Urinary bladder (tissue), 4 donors: ENCODE measurements at places on chromosomes 6 and 20. TPM values are rescaled to one million over a fixed set of nuclear protein-coding genes. Genes with fewer than 3 reads are reported as not detected.
A peak's percentile ranks its signal among the peaks of the same experiment; 100 is the strongest.

- DNase-seq: no peak
These were observed 134.3 kb downstream of the MAN1A1 start for GRCh38 chr6:119215309-119215708.

DNA sequence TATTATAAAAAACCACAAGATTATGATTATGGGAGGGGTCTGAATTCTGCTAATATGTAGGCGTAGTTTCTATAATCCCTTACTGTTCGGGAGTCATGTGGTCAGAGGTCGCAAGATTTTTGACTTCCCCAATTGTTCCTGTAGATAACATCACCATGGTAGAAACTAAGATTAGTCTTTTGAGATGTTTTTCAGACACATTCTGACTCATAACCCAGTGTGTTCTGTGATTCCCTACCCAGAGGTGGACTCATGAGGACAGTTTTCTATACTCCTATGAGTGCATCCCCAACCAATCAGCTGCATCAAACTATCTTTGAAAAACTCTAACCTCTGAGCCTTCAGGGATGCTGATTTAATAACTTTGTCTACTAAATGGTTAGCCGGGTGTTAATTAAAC lies 175.5 kb downstream of the RFPL4B start:
- DNase-seq: no peak

- DNase-seq: no peak
These were observed 116.0 kb downstream of the CDC5L start for GRCh38 chr6:44503471-44503870.

- DNase-seq: peak; percentile 72
These were observed 79.1 kb downstream of the ELOVL4 start for GRCh38 chr6:79868098-79868722.

DNA sequence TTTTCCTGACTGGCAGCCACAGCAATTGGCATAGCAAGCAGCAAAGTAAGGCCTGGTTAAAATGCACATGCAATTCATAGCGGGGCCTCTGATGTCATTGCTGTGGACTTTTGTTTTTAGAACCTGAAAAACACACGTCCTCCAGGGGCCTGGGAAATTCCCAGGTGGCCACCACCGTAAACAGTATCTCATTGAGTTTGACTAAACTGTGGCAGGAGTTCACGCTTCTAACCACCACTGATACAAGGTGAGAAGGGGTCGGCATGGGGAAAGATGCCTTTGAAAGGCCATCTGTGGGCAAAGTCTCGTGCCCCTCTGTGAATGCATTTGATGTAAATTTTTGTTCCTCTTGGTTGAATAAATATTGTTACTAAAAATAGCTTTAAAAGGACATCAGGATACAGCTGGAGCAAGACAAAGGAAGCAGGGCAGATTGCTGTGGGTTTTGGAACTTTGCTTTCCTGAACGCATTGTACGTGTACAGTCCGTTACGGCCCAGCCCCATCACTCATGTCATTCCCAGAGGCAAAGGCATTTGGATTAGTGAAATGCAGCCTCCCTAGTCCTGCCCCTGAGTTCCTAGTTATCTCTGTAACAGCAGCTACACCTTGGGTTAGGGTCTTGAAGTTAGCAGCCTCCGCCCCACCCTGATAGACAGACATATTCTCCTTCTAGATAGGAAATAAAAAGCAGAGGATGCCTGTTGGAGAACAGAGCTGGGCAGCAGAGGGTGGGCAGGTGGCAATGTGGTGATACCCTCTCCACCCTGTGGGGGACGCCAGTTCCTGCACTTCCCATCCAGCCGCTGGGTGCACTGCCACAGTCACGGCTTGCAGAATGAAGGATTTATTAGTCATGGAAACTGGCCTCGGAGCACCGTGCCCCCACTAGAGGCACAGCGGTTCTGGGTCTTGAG lies 80.3 kb downstream of the ZDHHC14 start:
- DNase-seq: no peak

- DNase-seq: no peak
These were observed 86.7 kb downstream of the GMDS start for GRCh38 chr6:2158596-2159271.

DNA sequence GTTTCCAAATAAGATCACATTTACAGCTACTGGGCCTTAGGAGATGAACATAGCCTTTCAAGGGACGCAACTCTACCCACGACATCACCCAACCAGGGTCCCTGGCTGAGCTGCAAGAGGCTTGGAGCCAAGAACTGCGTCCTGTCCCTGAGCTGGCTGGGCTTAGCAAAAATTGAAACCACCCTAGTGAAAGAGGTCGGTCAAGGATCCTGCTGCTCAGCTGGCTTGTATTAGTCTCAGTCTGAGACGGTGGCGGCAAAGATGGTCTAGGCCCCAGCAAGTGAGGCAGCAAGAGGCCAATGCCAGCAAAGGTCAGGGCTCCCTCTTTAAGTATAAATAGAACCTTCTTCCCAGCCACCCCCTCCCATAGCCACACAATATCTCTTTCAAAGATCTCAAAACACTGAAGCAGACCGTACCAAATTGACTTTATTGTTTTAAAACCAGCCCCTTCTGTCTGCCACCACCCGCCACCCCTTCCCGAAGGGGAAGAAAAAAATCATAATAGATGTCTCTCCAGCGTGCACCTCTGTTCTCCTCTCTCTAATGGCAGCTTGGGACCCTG lies 140.5 kb downstream of the EYA2 start:
- DNase-seq: no peak

GRCh38 chr20:36154700-36155628 lies at the start of gene EPB41L1:
EPB41L1 (plus strand) TSS chr20:36154740; CDS start chr20:36173778, 19,038 bp downstream.
- no peak for DNase-seq

GRCh38 chr6:26045065-26045927 lies 41.9 kb upstream of the HFE start:
- peak; percentile 97 for DNase-seq

DNA sequence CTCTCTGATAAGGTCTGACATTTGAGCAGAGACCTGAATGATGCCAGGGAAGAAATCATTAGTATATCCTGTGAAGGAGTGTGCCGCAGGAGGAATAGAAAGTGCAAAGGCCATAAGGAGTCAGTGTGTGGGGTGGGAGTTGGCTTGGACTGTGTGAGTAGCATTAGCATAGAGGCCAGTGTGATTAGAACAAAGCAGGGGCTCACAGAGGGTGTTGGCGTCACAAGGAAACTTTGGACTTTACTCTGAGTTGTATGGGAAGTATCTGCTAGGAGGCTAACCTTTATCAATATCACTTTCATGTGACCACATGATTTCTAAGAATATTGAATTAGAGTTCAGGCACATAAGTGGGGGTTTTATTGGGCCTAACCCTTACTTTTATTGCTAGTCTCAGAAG lies 12.1 kb downstream of the TMEM200A start:
- no peak for DNase-seq

- DNase-seq: peak; percentile 33
These were observed 6.0 kb upstream of the TRIM26 start for GRCh38 chr6:30219244-30219643.

GRCh38 chr6:87421576-87421975 lies 13.8 kb downstream of the CFAP206 start:
- peak; percentile 48 for DNase-seq

DNA sequence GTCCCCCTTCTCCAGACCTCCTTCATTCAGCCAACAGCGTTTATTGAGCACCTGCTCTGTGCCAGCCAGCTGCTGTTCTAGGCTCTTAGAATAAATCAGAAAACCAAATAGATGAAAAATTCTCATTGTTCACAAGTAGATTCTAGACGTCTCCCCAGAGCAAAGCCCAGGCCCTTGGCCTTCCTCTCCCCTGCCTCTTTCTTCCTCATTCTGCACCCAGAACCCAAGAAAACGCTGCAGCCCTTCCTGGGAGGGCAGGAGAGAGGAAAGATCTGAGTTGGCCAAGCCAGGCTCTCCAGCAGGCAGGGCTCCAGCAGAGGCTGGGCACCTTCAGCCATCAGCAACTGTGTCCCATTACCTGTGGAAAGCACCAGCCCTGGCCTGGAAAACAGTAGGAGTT lies 12.0 kb upstream of the BPI start:
- no peak for DNase-seq

DNA sequence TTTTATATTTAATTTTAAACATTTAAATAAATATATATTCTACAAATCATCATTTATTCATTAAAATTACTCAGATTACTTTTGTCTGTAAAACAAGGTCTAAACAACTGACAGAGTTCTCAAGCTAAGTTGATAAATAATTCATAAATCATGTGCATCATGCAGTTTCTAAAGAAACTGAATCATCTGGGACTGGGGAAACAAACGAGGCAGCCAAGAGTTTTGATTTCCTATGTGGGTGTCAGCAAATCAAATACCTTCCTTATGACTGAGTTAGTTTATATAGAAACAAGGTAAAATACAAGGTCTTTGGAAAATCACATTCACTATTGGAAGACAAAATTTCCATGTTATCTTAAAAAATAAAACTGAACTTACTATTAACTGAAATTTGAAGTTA lies 149.9 kb upstream of the BEND6 start:
- no peak for DNase-seq

GRCh38 chr6:3259491-3259958 lies 778 bp downstream of the PSMG4 start:
- no peak for DNase-seq

DNA sequence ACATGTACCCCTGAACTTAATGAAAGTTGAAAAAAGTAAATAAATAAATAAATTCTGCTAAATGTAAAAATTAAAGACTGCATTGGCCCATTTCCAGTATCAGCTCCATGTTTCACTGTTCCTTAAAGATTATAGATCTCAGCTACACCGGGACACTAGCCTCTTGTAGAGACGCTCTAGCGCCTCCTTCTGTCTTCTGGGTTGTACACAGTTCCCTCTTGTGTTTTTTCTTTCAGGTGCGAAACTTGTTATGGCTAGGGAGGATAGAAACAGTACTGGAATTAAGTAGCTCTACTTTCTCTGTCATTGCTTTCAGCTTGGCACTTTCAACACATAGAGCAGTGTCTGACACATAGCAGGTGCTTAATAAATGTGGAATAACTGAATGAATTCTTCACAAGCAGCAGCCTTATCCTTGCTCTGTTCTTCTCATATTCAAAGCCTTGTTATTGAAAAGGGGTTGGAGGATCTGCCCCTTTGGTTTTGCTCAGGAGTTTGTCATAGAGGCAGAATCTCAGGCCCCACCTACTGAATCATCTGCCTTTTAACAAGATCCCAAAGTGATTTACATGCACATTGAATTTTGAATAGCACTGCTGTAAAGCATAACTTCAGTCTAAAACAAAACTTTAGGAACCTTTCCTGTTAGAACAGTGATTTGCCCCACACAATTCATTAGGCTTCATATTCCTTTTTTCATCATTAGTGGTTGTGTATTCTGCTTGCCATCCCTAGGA lies 92.3 kb downstream of the FIG4 start:
- no peak for DNase-seq

DNA sequence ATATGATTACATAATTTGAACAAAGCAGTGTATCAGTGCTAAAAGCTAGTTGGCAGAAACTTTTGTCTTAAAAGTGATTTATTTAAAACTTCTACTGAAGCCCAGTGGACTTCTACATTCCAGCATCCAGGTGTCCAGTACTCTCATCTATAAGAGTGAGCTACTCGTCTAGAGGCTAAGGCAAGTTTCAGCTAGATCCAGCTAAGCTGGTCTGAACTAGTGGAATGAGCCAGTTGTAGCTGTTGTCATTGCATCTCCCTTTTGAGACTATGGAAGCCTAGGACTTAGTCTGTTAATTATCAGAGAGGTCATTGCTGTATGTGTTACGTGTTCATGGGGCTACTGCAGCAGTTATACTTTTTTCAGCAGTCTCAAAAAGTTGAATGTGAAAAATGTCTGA lies 165.1 kb downstream of the ZFAND3 start:
- DNase-seq: no peak

GRCh38 chr6:87724983-87725811 lies 23.2 kb upstream of the AKIRIN2 start:
- DNase-seq: no peak

GRCh38 chr20:2451939-2452732 lies 18.5 kb downstream of the SNRPB start:
- no peak for DNase-seq

DNA sequence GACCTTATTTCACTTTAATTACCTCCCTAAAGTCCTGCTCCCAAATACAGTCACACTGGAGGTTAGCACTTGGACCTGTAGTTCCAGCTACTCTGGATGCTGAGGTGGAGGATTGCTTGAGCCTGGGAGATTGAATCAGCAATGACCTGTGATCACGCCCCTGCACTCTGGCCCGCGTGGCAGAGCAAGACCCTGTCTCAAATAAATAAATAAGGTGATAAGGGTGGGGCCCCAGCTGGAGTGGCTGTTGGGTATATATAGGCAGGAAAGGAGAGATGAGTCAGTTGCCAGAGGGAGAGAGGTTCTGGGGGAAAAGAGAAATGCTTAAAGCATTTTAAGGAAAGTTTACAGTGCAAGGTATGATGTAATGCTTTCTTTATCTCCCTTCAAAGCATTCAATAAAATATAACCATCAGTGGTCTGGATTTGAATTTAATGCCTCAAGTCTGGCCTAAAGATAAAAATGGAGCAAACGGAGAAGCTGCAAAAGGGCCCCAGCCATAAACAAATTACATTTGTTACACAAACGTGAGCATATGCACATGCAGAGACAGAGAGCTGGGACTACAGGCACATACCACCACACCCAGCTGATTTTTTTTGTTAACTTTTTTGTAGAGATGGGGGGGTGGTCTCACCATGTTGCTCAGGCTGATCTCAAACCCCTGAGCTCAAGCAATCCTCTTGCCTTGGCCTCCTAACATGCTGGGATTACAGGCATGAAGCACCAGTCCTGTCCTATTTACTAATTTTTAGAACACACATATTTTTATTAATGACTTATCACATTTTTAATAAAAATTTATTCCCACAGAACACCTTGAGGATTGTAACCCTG lies 6.1 kb upstream of the PM20D2 start:
- no peak for DNase-seq

DNA sequence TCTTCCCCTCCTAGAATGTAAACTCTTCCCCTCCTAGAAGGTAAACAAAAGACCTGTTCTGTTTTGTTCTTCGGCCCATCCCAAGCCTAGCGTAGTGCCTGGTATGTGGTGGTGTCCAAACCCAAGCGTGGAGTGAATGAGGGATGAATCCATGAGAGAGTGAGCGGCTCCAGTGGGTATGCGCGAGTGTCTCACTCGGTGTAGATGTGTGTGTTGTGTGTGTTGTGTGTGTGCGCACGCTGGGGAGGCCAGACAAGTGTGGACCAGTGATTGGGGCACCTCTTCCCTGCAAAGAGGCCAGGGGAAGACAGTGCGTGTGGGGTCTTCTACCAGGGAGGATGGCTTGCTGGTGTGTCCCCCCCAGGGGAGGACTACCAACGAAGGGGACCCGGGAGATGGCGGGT lies 392 bp upstream of the SLC2A10 start:
- no peak for DNase-seq

GRCh38 chr20:9068233-9068801 lies 570 bp upstream of the PLCB4 start:
- DNase-seq: no peak

The KHDC1 gene
- 4.2 TPM for polyA plus RNA-seq

The CPNE1 gene
- 161 TPM for polyA plus RNA-seq

The BPIFA1 gene
- polyA plus RNA-seq: not detected

The PSORS1C2 gene
- not detected for polyA plus RNA-seq

The ERVFRD-1 gene
- 0.22 TPM for polyA plus RNA-seq

The NCOA7 gene
- 29.4 TPM for polyA plus RNA-seq

The KCNK5 gene
- polyA plus RNA-seq: 3.1 TPM

The XKR7 gene
- polyA plus RNA-seq: 0.03 TPM

The MKKS gene
- 19.8 TPM for polyA plus RNA-seq

The CDKN1A gene
- polyA plus RNA-seq: 127 TPM

The TP53RK gene
- polyA plus RNA-seq: 11.8 TPM

The WFDC5 gene
- polyA plus RNA-seq: 0.27 TPM

The EPHA7 gene
- 11.0 TPM for polyA plus RNA-seq

The ZSCAN9 gene
- polyA plus RNA-seq: 12.8 TPM

The ADGRG6 gene
- polyA plus RNA-seq: 6.6 TPM
